Activated CD4-positive, alpha-beta T cell treated with anti-CD3 and anti-CD28 coated beads, Interleukin-2, amount 10 ng/mL, durations not matched to agents 7 days and 5 days (primary cell): ENCODE measurements at places on chromosomes 12 and 14.
A peak's percentile ranks its signal among the peaks of the same experiment; 100 is the strongest.

DNA sequence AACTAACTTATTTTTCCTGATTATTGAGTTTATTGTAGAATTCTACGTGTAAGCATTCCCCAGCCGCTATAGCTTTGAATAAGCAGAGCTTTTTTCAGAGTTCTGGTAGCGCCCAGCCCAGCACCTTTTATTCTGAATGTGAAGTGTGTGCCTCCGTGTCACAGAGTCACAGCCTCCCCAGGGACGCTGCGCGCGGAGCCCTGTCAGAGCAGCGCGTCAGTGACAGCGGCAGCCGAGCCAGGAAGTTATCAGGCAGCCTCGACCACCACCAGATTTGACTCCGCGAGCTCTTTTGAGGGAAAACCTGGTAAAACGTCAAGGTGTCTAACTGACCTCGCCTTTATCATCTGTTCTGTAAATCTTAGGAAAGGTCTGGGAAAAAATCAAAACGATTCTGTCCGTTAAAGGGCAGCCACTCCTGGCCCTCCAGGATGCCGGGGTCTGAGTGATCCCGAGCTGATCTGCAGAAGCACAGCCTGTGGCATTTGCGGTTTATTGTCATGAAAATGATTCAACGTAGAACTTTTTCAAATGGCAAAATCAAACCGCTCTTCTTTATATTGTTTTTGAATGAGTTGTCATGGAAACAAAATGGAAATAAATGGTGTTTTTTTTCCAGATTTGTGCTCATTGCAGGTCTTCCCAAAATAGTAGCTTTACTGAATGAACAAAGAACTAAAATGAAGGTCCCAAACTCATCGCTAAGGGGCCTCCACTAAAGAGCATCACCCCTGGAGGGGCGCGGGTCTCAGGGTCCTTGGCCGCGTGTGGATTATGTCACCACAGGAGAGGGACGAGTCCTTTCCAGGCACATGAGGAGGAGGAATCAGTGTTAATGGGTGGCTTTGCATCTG, 43.1 kb upstream of the MMP17 start:
- no peak for DNase-seq

DNA sequence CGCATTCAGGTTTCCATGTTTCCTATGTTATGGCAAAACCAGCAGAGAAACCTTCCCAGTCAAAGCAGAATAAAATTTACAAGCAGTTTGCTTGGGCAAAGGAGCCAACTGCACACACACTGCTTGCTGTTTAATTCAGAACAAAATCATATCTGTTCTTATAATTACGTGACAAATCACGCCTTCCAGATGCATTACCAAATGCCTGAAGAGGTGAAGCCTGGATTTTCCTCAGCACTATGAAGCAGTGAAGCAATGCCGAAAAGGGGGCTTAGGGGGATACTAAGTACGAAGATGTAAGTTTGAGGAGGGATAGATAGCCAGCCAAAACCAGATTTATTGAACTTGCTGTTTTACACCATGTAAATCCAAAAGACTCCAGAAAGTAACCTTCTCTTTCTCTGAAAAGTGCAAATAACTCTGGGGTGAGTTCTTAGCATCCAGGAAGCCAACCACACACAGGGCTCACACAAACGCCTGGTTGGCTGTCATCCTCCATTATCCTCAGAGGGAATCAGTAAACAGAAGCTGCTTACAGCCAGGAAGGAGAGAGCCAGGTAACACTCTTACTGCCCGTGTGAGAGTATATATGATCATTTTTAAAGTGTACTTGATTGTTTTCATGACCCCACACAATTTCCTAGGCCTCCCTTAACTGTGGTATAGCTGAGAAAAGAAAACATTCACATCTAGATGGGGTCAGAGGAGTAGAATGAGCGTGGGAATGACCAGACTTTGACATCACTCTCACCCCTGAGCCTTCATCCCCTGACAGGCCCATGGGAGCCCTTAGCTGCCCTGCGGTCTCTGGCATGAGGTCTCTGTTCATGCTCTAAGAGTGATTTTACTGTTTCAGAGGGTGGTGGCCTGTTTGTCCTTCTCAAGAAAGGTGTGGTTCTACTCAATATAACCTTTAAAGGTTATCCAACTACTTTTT, 442.5 kb downstream of the EGLN3 start:
- DNase-seq: no peak

GRCh38 chr12:82835217-82835616, 148.5 kb downstream of the TMTC2 start:
- no peak for DNase-seq

- no peak for DNase-seq
Observed at GRCh38 chr14:37480446-37481290, 114.4 kb downstream of the FOXA1 start.

DNA sequence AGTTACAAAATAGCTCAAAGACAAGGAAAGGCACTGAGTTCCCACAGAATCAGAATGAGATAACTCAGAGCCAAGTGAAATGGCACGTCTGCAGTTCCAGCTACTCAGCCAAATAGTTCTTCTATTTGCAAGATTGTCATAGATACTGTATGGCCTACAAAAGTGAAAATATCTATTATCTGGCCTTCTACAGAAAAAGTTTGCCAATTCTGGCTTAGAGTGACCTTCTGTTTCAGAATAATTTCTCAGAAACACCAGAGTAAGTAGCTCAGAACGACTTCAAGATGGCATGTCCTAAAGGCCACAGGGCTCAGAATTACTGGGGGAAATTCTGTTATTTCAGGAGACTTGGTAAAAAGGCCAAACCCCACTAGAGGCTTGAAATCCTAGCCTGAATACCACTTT, 10.7 kb upstream of the RTRAF start:
- DNase-seq: no peak

DNA sequence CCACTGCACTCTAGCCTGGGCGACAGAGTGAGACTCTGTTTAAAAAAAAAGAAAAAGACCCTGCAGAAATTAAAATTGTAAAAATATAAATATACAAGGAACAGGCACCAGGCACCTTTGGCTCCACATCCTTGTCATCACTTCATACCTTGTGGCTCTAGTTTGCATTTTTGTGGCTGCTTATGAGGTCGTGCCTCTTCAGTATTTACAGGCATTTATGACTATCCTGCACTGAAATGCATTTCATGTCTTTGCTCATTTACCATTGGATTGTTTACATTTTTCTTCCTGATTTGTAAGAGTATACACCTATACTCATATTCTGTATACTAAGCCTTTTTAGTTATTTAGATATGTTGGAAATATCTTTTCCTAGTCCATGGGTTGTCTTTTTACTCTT, 20.1 kb downstream of the BICD1 start:
- DNase-seq: no peak

GRCh38 chr14:53456931-53457330, 303.8 kb upstream of the DDHD1 start:
- no peak for DNase-seq

DNA sequence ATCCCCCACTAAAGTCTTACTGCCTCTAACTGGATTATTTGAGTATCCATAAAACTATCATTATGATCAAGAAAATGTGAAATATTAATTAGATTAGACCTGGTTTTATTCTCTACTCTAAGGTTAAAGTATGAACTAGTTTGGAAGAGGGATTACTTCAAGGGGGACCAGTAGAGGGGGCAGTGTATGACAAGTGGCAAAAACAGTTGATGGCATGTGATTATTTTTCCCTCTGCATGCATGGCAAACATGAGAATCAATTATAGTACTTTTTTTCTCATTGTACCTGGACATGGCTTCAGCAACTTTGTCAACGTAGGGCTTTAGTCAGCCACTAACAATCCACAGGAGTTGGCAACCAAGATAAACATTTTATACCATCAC, 145.0 kb upstream of the SLC38A2 start:
- DNase-seq: no peak

DNA sequence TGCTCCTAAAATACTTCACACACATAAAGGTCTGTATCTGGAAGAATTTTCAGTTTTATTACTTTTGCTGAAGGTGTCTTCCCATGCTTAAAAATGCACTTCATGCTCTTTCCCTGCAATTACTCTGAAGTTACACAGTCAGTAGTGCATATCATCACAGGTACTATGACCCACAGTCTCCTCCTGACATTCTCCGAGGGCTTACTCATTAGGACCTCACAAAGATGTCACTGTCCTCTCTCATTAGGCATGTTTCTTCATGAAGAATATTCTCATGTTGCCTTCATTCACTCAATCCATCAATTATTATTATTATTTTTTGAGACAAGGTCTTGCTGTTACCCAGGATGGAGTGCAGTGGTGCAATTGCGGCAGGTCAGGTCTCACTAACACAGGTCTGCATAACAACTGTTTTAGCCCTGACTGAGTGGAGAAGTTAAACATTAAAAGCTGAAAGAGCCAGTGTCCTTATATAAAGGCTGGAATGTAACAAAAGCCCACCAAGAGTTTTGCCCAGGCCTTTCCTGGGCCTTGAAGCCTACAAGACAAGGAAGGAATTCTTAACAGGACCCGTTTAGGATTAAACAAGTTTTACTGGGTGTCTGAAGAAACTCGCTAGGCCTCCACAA, 119.5 kb upstream of the WSCD2 start:
- DNase-seq: no peak

GRCh38 chr12:62116986-62117385, 143.2 kb upstream of the USP15 start:
- DNase-seq: no peak

GRCh38 chr12:103725398-103725797, 115.6 kb downstream of the NT5DC3 start:
- no peak for DNase-seq

GRCh38 chr12:108772247-108772646, 40.9 kb upstream of the CORO1C start:
- no peak for DNase-seq

DNA sequence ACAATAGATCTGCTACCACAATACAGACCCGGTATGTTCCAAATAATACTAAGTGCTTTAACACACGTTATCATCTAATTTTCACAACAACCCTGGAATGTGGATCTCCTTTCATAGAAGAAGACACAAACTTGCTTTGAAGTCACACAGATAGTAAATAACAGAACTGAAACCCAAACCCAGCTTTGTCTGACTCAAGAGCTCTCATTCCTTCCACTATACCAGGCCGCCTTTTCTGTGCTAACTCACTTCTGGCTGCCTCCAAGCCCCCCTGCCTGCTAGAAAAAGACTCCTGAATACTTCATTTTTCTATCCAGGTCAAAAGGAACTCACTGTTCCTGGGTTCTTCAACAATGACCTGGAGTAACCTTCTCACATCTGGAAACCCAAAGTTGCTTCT, 37.8 kb downstream of the PRPF40B start:
- DNase-seq: no peak

DNA sequence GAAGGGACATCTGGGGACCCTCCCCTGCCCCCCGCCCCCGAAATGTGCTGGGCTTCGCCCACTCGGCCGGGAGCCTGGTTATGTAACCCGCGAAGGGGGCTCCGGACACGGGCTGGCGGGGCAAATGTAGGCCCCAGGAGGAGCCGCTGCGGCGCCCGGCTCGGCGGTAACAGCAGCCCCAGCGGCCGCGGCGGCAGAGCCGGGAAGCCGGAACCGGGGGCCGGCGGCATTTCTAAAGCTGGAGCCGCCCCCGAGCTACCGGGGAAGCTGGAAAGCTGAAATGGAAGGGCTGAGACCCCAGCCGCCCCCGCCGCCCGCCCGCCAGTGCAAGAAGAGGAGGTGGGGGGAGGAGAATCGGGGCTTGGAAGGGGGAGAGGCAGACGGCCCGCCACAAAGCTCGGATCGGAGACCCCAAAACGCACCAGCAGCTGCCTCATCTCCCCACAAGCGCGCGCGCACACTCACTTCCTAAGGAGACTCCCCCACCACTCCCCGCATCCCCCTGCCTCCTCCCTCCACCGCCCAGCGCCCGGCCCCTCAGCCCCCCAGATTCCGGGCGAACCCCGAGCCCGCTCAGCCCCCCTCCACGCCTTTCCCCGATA, 1.5 kb downstream of the KDM2B start:
- DNase-seq: peak; percentile 38

DNA sequence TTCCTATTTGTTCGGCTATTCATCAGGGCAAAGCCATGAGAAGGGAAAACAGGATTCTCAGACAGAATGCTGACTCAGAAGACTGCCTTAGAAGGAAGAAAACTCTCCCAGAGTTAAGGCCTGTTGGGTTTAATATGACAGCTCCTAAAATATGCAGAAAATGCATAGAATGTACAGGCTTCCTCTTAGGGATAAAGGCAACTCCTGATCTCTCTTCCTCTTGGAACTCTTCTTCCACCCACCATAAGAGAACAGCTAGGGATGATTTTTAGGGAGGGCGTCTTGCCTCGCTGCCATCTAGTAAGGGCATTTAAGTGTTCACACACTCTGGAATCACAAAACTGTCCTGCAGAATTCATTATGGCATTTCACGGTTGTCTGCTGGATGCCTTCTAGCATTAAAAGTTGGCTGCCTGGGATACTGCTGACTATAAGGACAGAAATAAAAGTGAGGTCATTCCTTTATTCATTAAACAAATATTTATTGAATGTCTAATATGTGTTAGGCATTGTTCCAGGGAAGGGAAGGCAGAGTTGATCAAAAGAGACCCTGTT, 73.7 kb downstream of the DCAF5 start:
- DNase-seq: no peak

DNA sequence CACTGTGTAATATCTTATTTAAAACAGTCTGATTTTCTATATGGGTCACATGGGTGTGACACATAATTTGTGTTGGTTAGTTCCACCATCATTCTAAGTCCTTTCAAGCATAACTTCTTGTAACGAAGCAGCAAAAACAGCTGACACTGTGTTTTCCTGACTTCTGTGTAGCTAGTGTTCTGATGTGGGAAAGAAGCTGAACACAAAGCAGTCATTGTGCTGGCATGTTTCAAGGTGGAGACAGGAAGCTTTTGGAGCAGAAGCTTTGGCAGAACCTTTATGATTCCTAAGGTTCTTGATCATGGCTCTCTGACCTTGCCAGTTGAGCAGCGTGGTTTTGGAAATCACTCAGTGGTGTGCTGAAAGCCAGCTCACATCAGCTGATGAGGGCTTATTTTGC, 351.7 kb upstream of the MDGA2 start:
- DNase-seq: no peak

- DNase-seq: no peak
Observed at GRCh38 chr14:39140170-39140569, 26.0 kb downstream of the GEMIN2 start.

GRCh38 chr12:77682488-77682887, 148.2 kb upstream of the NAV3 start:
- no peak for DNase-seq

DNA sequence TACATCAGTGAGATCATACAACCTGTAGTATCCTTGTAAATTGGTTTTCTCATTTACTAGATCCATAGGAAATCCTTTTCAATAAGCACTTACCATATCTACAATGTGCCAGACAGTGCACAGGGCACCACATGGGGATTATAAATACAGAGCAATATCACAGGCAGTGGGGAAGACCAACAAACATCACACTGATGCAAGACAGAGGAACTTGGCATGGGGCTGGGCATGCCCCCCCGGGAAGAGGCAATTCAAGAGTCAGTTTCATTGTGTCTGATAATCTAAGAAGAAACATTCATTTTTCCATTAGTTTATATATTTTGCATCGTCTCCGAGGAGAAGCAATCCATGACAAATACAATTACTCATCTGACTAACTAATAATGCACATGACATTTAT, 16.2 kb downstream of the NT5DC3 start:
- no peak for DNase-seq

- DNase-seq: no peak
Observed at GRCh38 chr12:62021808-62022207, 238.4 kb upstream of the USP15 start.

GRCh38 chr14:31921721-31922120, 155.4 kb upstream of the ARHGAP5 start:
- no peak for DNase-seq

- no peak for DNase-seq
Observed at GRCh38 chr12:93128332-93128707, 199.2 kb upstream of the EEA1 start.
